ENCODE measurements at places on chromosomes 3 and 15.

DNA sequence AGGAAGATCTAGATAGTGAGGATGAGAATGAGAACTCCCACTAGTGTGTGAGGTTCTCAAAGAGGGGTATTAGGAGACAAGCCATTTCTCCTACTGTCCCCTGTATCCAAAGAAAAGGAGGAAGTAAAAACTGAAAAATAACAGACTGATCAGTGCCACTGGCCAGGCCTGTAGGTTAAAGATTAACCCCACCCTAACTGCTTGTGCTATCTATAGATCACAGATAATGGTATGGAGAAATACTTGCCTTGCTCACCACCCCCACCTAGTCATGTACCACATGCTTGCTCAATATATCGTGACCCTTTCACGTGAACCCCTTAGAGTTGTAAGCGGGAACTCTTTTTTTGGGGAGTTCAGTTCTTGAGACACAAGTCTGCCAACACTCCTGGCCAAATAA is 519.7 kb upstream of the FRG2C start:
- DNase-seq = no peak

DNA sequence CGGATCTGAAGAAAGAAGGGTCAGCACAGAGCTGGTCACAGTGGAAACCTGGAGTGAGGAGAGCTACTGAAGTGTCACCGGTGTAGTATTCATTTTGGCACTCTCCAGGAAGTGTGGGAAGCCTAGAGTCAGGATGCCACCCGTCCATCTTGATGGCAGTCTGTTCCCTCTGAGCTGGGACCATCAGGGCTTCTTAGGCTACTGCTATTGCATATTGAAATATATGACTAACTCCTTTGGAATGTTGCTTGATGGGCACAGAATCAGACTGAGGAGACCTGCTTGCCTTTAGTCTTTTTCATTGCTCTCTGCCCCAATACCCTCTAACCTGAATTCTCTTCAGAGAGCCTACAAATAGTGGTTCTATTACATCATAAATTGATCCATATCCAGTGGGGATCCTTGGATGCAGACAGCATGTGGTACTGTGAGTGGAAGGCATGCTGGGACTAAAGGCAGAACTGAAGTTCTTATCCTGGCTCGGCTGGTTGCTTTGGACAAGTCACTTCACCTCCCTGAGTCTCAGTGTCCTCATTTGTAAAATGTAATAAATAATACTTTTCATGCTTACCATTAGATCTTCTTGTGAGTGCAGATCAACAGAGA is 143.5 kb downstream of the PDE8A start:
- no peak for DNase-seq

GRCh38 chr15:74122403-74123130 is 7.8 kb upstream of the ISLR2 start:
- DNase-seq = no peak

DNA sequence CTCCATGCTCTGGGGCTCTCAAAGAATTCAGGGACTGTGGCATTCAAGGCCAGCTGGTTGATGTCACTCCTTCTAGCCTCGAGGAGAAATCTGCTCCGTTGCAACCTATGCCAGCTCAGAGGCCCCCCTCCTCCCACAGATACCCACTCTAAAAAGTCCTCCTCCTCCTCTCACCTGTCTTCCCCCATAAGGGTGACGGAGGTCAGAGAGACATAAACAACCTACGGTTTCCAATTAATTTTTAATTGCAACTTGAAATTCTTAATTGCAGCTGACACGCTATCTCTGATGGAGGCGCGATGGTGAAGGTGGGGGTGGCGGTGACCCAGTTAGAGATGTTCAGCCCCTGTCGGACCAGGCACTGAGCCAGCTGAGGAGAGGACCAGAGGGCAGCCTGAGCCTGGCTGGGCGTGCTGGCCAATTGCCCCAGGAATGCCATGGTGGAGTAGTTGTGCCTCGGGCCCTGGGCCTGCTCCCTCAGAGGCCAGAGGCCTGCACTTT is 43.2 kb upstream of the INSYN1 start:
- DNase-seq = no peak

DNA sequence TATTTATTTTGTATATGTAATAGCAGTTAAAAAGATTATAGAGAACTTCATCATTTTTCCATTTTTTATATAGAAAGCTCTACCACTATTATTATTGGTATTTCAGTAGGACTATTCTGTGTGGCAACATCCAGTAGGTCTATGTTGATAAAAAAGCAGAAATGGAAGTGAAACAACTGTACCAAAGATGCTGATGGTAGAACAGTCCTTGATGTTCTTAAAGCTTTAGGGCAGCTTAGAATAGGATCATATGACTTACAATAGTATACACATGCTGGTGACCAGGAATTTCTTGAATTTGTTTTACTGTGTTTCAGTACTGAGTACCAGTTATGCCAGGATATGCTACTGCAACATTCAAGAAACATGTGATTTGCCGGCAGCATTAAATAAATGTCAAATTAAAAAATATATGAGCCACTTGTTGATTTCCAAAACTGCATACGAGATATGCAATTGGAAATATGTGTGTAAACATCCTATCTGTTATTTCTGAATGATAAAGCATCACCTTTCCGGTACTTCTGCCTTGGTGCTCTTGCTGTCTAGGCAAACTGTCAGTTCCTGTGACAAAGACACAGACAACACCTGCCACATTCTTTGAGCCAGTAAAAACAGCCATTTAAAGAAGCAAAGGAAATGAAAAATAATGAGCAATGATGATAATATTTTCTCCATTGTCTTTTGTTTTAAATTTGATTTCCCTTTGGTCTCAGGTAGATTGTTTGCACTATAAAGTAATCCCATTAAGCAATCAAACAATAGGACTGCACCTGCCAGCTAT is 649.2 kb downstream of the ZPLD1 start:
- DNase-seq = no peak

GRCh38 chr3:107430214-107430995 is 53.2 kb downstream of the CCDC54 start:
- DNase-seq = no peak

- no peak for DNase-seq
These were observed 498.1 kb downstream of the MAGI1 start for GRCh38 chr3:65540666-65541065.

DNA sequence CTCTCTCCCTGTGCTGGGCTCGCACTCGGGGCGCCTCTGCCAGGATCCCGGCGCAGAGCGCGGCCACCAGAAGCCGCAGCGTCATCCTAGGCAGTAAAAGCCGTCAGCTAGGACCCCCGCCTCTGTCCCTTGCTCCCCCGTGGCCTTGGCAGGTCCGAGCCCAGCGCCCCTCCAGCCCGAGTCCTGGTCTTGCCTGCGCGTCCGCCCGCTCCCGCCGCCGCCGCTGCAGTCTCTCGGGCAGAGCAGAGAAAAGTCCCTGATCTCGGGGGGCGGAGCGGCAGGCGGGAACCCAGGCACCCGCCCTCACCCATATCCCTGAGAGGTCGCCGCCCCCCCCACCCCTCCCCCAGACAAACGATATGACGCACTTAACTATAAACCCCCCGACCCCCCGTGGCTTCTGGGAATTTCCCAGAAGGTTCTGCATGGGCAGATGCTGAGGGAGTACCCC is at the start of gene COL7A1:
Gene COL7A1 (minus strand): TSS at position 255 of the 451 bp plus-strand sequence. CDS start 170 bp downstream, at position 85.
- DNase-seq = no peak

DNA sequence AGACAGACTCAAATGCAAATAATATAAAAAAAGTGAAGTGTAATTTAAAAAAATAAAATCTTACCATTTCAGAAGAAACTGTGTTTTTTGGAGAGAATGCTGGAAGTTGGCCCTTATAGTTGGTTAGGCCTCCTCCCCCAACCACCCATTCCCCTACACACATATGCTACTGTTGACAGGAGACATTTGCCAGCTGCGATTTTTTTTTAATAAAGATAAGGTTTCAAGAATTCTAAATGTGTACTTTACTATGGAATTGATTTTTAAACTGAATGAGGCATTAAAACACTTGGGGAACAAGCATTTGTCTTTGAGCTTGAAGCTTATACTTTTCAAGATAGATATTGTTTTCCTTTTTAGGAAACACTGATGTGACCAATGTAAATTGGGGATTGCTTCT is 4.4 kb upstream of the SSR3 start:
- no peak for DNase-seq

GRCh38 chr3:142735462-142735861 is 11.6 kb downstream of the TRPC1 start:
- DNase-seq = no peak

GRCh38 chr15:52113708-52114107 is 1.1 kb upstream of the BCL2L10 start:
- DNase-seq = no peak
